Heart left ventricle (tissue), 16 donors: ENCODE measurements at places on chromosomes 12 and 14. TPM values are rescaled to one million over a fixed set of nuclear protein-coding genes. Genes with fewer than 3 reads are reported as not detected.

GRCh38 chr12:65534238-65534841 lies 255.9 kb downstream of the MSRB3 start:
- no peak for DNase-seq
- no peaks in the 10 kb centered on the region for H3K27me3 ChIP-seq
- H3K4me1 ChIP-seq: no peaks in the 10 kb centered on the region

OTOGL gene
- total RNA-seq: 0.05 TPM

GRCh38 chr14:82805892-82806825 lies 1272.5 kb upstream of the SEL1L start:
- no peaks in the 10 kb centered on the region for H3K4me1 ChIP-seq
- no peak overlapping the region for H3K4me3 ChIP-seq
- no peaks in the 10 kb centered on the region for H3K36me3 ChIP-seq
- DNase-seq: no peak
- no peaks in the 10 kb centered on the region for H3K27me3 ChIP-seq
- no peak overlapping the region for H3K27ac ChIP-seq

AVPR1A gene
- total RNA-seq: 2.0 TPM

GRCh38 chr14:75025082-75025481 lies 22.4 kb downstream of the EIF2B2 start:
- peaks cover 93% of the 10 kb centered on the region for H3K36me3 ChIP-seq
- no peak overlapping the region for H3K27ac ChIP-seq
- H3K4me1 ChIP-seq: no peaks in the 10 kb centered on the region
- no peak for DNase-seq
- no peaks in the 10 kb centered on the region for H3K27me3 ChIP-seq

DNA sequence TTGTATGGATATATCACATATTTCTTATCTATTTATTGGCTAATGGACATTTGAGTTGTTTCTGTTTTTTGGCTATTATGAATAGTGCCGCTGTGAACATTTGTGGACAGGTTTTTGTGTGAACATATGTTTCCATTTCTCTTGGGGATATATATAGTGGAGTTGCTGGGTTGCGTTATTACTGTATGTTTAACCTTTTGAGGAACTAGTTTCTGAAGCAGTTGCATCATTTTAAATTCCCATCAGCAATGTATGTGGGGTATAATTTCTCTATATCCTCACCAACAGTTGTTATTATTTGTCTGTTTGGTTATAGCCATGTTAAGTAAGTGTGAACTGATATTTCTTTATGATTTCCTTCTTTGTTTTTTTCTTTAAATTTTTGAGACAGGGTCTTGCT lies 10.7 kb downstream of the TCTN2 start:
- H3K36me3 ChIP-seq: peaks cover 36% of the 10 kb centered on the region
- no peak for DNase-seq
